Brain (organoid and tissue), 16 donors: ENCODE measurements at places on chromosomes 4 and X. TPM values are rescaled to one million over a fixed set of nuclear protein-coding genes. Genes with fewer than 3 reads are reported as not detected.

DNA sequence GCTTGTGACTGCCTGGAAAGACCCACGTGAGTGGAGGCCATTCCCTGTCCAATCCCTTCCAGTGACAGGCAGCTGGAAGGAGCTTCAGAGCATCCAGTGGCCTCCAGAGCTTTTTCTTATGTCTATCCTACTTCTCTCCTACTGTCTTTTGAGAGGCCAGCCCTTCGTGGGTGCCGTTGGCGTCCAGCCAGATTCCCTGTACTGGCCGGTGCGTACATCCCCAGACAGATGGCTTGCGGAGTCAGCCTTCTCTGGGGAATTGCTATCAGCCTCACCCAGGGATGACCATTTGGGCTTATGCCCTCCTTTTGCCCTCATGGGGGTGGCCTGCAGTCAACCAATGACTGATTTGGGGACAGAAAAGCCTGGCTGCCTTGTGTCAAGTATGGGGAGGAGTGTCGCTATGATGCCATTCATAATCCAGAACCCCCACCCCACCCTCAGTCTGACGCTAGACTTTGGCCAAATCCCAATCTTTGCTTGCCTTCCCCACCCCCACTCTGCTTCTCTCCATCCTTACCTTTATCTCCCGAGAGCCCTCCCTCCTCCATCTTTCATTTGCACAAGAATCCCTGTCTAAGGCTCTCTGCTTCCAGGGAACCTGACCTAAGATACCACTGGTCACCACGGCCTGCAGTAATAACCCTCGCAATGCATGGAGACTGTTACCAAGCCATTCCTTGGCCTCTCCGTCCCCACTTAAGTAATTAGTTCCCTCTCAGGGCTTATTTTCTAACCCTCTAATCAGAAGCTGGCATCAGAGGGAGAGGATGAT, 150.3 kb upstream of the BCOR start:
- DNase-seq, result no peak

DNA sequence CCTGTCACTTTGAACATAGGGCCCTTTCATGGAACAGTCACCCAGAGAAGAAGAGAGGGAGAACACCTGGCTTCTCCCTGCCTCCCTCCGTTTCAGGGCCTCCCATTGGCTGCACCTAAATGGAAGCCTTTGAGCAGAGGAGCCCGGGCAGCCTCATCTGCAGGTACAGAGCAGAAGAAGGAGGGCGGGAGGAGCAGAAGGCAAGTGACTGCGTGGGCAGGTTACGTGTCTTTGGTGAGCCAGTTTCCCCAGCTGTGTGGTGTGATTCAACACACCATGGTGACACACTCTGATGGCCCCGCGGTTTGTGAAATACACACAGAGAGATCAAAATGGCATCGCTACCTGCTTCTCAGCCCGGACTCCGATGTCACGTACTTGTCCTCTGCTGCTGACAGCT, 431 bp downstream of the C4orf50 start:
- DNase-seq, result no peak

- DNase-seq, result no peak
Observed at GRCh38 chr4:98006060-98006459, 137.2 kb downstream of the STPG2 start.

DNA sequence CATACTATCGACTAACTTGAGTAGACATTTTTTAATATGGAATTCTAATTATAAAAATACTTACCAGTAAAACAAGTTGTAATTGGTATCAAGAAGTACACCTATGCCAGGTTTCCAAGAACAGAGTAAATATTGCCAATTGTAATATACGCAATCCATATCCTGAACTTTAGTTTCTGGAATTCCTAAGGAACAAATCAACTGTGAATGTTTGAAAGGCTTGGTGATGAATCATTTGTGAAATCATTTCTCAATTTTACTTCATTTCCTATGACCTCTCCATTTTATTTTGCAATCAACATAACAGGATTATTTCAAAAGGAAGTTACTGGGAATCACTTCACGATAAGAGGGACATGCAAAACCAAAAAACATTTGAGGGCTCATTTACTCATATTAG, 3.7 kb downstream of the IL13RA2 start:
- DNase-seq, result no peak

Gene DCAF8L2
- not detected for polyA plus RNA-seq

Gene GLRB
- polyA plus RNA-seq, result 7.2 TPM

DNA sequence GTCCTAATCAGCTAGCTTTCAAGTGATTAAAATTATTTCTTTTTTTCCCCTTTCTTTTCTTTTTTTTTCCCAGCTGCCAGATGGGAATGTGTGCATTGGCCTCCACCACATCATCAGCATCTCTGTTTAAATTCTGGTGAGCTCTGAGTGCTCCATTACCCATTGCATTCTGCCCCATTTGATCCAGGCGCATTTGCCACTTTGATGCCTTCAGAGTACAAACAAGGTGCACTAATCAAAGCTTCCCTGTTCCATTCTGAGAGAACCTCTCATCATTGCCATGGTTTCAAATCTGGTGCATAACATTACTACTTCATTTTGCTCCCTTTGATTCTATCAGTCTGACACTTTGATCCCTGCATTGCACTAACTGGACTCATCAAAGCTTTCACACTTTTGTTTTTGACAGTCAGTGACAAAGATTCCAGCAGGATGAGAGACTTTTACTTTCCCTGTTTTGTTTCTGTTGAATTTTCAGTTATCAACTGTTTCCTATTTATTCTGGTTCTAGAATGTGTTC, 238.8 kb upstream of the PCDH10 start:
- DNase-seq, result peak; percentile 10

Gene MTCP1
- polyA plus RNA-seq, result 12.7 TPM

Gene GABRG1
- polyA plus RNA-seq, result 1.8 TPM

Gene LRCH2
- polyA plus RNA-seq, result 0.64 TPM

GRCh38 chrX:2694914-2695267, 3.8 kb downstream of the CD99 start:
- DNase-seq, result no peak

GRCh38 chrX:129099207-129099606, 424.1 kb downstream of the SMARCA1 start:
- DNase-seq, result no peak

DNA sequence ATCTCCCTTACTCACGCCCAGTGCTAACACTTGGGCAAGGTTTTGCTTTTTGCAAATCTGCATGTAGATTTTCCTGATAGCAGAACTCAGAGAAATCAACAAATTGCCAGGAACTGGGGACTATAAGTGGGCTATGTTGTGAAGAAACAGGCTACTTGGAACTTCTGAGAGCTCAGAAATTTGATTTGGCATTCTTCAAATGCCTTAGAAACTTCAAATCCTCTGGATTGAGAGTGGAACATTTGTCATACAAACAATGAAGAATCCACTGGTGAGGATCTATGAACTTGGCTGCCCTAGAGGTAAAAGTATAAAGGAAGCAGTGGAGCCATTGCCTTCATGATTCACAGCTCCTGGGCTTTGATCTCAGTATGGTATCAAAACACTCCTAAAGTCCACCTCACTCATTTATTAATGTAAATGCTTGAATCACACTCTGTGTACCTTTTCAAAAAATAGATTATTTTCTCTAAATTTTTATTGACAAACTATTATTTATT, 126.0 kb downstream of the GLRA3 start:
- DNase-seq, result no peak

DNA sequence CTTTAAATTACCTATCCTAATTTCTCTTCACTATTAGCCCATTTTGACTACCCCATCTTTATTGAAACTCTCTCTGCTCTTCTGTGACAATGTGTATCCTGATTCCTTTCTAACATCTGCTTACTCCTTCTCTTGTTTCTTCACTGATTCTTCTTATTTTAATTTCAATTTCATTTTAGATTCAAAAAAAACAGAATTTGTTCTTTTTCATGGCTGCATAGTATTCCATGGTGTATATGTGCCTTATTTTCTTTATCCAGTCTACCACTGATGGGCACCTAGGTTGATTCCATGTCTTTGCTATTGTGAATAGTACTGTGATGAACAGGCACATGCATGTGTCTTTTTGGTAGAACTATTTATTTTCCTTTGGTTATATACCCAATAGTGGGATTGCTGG, 120.0 kb upstream of the VAMP7 start:
- no peak for DNase-seq

DNA sequence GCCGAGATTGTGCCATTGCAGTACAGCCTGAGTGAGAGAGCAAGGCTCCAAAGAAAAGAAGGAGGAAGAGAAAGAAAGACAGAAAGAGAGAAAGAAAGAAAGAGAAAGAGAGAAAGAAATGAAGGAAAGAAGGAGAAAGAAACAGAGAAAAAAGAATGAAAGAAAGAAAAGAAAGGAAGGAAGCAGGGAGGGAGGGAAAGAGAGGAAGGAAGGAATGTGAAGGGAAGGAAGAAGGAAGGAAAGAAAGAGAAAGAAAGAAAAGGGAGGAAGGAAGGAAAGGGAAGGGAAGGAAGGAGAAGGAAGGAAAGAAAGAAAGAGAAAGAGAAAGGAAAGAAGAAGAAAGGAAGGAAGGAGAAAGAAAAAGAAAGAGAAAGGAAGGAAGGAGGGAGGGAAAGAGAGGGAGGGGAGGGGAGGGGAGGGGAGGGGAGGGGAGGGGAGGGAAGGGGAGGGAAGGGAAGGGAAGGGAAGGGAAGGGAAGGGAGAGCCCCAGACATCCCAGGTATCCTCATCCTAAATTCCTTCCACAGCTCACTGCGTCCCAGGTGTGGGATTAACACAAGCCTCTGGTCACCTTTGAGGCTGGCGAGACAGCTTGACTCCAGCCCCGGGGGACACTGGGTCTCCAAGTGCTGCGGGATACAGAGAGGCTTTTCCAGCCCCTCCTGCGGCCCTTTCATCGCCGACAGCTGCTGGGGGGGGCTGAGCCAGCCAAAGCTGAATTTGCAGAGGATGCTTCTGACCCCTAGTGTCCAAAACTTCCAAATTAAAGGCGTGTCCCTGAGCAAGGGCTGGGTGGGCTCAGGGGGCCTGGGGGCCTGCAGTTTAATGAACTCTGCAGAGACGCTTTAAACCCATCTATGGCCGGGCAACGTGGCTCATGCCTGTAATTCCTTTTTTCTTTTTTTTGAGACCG, 24.2 kb upstream of the CSF2RA start:
- DNase-seq, result peak; percentile 17

DNA sequence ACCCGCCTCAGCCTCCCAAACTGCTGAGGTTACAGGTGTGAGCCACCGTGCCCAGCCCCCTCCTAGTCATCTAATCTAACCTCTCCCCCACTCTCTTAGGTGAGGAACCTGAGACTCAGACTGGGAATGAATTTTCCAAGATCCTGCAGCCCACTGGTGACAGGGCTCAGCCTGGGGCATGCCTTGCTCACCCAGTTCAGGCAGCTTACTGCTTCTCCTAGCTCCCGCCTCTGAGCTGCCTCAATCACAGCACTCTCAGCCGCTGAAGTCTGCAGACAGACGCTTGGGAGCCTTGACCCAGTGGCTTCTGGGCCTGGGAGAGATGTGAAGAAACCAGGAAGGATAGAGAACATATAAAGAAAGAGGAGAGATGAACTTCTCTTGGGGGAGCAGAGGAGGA, 24.4 kb downstream of the PJA1 start:
- no peak for DNase-seq

DNA sequence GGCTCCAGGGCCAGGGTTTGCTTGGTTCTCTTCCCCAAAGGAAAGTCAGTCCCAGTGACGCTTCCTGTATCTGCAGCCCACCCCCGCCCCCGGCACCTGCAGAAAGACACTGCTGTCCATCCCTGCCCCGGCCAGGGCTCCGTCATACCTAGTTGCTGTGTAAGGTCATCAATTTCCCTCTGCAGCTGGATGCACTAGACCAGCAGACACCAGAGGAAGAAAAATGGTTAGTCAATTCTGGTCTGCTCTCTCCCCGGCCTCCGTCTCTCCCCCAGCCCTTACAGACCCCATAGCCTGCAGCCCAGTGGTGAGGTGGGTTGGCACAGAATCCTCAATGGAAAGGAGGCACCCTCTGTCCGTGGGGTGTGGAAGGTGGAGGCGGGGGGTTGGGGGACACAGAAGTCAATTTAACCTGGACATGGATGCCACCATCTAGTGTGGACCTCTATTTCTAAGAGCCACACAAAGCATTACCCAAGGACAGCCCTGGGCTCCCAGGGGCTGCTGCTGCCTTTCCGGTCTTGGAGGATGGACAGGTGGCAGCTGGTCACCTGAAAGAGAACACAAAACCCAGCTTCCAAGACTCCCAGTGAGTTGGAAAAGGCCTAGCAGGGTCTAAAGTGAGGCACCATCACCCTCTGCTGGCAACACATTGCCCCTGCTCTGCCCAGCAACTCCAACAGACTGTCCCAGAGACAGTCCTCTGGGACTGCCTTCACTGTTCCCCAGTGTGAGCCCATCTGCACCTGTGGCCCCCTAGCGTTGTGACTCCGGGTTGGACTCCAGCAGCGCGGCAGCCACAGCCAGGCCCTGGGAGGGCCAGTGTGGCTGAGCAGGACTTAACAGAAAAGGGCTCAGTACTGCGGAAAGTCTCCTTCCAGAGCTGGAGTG, 40.2 kb upstream of the NHSL2 start:
- peak; percentile 0 for DNase-seq

DNA sequence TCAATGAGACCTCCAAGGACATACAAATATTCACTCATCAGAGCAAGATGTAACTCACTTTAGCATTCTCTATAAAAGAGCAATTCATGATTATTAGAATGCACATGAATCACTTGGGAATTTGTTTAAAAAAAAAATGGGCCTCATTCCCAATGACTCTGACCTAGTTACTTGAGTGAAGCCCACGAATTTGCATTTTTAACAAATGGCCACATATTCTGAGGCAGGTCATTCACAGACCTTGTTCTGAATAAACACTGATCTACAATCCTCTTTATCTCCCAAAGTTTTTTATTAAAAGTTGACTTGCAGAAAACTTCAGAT, 255.1 kb upstream of the VEGFC start:
- DNase-seq, result no peak

DNA sequence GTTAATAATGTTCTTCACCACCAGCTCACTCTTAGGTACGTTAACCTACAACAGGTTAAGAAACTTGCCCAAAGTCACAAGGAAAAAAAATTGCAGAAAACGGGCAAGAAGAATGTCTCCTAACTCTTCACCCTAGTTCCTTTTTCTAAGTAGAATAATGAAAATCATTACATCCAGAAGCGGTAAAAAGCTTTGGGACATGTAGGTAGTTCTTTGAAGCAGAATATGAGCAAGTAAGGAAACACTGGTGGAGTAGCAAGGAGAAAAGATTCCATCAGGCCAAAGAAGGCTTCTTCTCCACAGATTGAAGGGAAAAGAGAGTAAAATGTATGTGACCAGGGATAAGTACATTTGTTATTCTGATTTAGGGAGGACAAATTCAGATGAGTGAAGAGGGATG, 4.1 kb downstream of the CAMK2D start:
- DNase-seq, result no peak

Gene LUZP4
- not detected for polyA plus RNA-seq

GRCh38 chrX:2658585-2659292, 32.4 kb upstream of the CD99 start:
- no peak for DNase-seq
